ENCODE measurements at places on chromosomes 4 and X.
A peak's percentile ranks its signal among the peaks of the same experiment; 100 is the strongest.

GRCh38 chrX:87755493-87755892 lies 237.9 kb downstream of the KLHL4 start:
- DNase-seq, result no peak

DNA sequence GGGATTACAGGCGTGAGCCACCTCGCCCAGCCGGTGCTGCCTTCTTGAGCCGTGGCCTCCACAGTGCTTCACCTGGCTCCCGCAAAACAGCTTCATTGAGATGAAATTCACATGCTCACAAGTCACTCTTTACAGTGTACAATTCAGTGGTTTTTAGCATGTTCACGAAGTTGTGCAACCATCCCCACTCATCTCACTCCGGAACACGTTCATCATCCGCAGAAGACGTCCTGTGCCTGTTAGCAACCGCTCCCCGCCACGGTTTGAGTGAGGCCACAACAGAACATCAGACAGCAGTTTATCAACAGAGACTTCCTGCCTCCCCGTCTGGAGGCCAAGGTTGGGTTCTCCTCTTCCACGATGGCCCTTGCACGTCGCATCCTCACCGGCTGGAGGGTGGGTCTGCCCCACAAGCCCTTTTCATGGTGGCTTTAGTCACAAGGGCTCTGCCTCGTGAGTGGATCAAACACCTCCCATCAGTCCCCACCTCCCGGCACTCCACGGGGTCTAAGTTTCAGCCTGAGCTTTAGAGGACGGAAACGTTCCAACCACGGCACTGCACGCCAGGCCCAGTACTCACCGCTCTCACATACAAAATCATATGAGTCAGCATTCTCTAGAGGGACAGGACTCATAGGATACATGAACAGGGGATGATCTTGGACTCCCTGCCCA lies 29.6 kb upstream of the SPON2 start:
- no peak for DNase-seq

GRCh38 chr4:57989430-57989829 lies 879.2 kb upstream of the IGFBP7 start:
- DNase-seq, result no peak

DNA sequence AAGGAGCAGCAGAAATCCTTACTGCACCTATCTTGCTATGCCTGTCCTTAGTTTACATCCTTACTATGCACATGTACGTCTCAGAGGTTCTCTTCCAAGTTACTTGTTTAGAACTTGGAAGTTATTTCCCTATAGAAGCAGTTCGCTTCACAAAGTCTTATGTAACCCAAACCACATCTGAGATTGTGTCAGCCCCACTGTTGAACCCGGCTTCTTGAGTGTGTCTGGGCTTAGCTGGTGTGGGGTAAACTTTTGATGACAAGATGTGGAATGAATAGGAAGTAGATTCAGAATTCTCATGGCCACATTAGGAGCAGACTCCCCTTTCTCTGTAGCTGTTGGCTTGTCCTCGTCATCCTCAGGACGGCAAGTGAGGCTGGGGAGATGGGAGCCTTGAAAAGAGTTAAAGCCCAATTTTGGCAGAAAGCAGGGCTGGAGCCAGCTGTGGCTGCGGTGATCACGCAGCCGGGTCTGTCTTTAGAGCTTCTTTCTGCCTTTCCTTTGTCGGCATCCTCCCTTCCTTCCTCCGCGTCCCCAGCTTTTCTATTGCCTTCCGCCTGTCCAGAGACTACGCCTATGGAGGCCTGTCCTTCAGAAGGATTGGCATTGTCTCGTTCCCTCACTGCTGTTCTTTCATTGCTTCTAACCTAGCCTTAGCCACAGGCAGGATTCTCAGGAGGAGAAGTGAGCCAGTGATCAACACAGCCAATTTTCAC lies 23.0 kb upstream of the LIMCH1 start:
- no peak for DNase-seq

DNA sequence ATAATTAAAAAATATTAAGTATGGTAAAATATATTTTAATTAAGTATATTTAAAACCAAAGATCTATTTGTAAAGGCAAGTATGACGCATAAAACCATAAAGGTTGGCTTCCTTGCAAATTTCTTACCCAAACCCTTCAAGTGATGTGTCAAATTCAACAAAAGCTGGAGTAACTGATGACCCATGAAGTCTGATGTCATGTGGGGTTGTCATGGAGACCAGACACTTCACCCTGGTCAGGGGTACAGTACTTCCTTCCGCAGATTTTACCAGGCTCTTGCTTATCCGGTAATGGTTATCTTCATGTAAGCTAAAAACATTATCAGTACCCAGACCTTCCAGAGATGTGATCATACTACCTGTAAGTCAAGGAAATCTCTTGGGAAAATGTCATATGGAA lies 170.1 kb downstream of the WDFY3 start:
- no peak for DNase-seq

DNA sequence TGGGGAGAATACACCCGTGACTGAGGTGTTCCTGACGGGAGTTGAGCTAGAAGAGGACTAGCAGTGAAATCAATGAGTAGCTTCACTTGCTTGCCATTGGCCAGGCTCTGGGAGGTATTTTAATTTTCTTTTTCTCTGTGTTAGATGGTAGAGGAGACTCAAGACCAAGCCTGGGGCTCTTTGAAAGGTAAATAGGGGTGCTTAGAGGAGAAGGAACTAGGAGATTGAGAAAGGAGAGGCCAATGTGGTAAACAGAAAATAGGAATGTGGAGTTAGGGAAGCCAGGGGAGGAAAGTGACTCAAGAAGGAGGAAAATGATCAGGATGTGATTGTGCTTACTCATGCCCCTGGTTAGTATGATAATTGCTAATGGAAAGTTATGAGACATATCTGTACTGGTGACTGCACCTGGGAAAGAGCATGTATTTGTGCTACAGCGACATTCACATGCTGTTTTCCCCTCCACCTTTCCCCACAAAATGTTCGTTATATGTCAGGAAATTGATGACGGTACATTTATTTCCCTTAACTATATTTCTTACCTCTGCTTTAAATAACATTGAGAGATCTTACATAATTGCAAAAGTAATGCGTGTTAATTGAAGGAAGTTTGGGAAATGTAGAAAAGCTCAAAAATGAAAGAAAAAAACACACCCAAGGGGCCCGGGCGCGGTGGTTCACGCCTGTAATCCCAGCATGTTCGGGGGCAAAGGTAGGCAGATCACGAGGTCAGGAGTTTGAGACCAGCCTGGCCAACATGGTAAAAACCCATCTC lies 16.9 kb upstream of the LRBA start:
- no peak for DNase-seq

DNA sequence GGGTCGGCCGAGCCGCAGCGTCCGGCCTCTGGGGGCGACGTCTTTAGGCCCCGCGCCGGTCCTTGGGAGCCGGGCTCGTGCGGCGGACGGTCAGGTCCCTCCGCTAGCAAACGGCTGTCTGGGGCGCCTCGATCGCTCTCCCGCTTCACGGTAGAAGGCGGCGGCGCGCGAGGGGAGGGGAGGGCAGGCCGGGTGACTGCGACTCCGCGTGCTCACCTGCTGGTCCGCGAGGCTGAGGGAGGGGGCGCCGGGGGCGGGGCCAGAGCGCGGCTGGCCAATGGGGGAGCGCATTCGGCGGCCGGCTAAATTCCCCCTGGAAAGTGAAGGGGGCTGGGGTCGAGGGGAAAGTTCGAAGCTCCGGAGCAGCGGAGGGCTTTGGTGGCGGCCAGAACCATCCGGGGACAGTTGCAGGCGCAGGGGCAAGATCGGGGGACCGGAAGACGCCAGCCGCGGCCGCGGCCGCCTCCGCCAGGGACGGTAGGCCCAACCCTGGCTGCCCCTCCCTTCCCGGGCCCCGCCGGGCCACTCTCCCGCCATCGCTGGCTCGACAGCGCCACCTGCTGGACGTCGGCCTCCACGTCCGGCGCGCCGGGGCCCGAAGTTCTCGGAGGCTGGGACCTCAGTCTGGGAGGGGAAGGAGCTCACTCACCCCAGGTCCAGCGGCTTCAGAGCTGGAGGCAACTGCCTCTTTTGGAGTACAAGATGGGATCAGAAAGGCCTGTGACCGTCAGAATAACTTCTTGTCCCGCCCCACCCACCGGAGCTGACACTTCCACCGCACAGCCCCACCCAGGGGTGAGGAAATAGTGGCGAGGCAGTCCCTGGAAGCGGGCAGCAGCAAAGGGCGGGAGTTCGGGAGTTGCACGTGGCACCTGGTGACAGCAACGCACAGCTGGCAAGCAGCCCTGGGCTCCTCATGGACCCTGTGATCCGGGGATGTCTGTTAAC lies 49.9 kb downstream of the ELF4 start:
- DNase-seq, result peak; percentile 43

DNA sequence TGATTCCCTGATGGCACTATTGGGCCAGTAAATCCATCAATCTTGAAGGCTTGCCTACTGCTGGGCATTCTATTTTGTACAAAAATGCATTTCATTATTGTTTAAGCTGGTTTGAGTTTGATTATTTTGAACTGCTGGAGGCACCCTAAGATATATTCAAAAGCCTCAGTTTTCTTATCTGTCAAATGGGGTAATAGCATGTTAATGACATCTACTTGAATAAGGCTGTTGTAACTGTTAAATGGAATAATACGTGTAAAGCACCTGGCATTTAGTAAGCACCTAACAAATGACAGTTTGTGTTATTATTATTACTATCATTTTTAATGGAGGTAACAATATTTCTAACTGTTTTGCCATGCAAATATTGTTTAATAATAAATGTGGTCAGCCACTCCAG lies 6.9 kb upstream of the SMIM43 start:
- DNase-seq, result no peak

- DNase-seq, result no peak
These were observed 471.0 kb downstream of the BCOR start for GRCh38 chrX:39626749-39627148.

DNA sequence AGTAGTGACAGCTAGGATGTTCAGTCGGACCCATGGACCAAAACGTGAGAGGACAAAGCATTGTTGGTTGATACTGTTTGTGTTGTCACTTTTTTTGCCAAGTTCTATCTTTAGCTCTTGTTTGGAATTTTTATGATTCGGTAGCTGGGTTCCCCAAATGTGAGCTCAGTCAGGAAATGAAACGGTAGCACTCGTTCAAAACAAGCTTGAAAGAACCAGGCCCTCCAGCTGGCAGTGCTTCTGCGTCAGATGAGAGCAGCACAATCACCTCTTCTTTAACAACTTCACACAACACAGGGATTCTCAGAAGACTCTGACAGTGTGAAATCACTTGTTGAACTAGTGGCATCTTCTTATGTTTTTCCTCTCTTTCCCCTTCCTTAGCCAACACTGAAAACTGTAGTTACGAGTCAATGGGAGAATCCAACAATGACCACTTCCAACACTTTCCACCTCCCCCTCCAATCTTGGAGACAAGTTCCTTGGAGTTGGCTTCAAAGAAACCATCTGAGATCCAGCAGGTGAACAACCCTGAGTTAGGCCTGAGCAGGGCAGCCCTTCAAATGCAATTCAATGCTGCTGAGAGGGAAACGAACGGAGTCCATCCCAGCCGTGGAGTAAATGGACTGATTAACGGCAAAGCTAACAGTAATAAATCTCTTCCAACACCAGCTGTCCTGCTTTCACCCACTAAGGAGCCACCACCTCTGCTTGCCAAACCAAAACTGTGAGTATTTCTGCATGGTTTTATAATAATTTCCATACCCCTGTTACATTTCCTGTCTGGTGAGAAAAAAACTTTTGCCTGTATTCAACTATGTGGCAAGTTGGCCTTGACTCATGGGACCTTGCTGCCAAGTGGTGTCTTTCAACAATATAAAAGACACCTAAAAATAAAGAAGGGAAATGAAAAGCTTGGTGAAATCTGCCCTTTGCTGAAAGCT lies 214.6 kb downstream of the PALLD start:
- no peak for DNase-seq

- DNase-seq, result no peak
These were observed 15.0 kb upstream of the SULT1B1 start for GRCh38 chr4:69775321-69775867.

DNA sequence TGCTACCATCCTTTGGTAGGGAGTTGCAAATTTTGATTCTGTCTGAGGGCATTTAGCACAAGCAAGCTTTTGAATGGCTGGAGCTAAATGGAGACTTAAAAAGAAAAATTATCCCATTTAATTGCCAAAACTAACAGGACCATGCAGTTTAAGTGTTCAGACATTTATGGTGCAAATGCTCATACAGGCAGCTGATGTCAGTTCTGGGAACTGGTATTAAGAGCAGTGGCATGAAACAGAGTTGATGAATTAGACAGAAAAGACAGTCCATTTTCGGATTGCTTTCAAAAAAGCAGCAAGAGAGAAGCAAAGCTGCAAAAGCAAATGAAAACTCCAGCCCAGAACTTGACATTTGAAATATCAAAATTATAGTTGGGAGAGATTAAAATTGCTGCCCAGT lies 1.3 kb downstream of the SCRG1 start:
- no peak for DNase-seq

- DNase-seq, result peak; percentile 18
These were observed 54.6 kb downstream of the CPZ start for GRCh38 chr4:8647094-8647570.

- no peak for DNase-seq
These were observed 114.9 kb upstream of the MAP3K15 start for GRCh38 chrX:19630228-19630627.

GRCh38 chr4:82123934-82124333 lies 249.9 kb downstream of the HNRNPD start:
- DNase-seq, result no peak

DNA sequence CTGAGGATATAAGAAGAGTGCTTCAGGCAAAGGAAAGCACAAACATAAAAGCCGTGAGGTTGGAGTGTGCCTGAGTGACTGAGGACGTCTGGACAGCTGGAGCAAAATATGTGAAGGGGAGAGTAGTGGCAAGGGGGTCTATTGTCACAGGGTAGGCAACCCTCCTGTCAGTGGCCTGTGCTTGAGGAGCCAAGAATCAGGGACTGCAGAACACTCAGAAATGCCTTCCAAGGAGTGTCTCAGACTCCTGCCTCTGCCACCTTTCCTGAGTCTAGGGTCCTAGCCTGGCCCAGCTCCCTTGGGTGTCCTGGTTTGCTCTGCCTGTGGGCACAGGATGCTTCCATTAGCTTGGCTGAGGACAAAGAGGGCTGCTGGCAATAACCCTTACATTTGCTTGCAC lies 152.5 kb upstream of the PJA1 start:
- DNase-seq, result no peak

- no peak for DNase-seq
These were observed 4.1 kb downstream of the S100G start for GRCh38 chrX:16654093-16654492.

- no peak for DNase-seq
These were observed 65.0 kb downstream of the MAPK10 start for GRCh38 chr4:86294883-86295282.

GRCh38 chrX:140723121-140723715 lies 13.7 kb downstream of the LINC00632 start:
- DNase-seq, result no peak

GRCh38 chrX:119775517-119776238 lies 15.8 kb downstream of the RPL39 start:
- DNase-seq, result no peak

DNA sequence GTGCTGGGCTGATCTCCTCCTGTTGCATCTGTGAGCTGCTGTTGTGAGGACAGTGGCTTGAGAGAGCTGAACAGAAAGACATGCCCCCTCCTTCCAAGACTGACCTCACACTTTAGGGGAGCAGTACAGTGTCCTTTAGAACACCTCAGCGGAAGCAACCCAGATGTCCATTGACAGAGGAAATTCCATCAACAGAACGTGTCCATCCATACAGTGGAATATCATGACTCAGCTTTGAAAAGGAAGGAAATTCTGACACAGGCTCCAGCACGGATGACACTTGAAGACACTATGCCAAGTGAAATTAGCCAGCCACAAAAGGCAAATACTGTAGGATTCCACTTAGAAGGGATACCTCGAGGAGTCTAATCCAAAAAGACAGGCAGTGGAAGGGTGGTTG lies 103.5 kb downstream of the GPR143 start:
- no peak for DNase-seq

GRCh38 chr4:124504431-124504830 lies 208.1 kb downstream of the ANKRD50 start:
- peak; percentile 23 for DNase-seq
